GOT3 (cell line): ENCODE measurements at places on chromosomes 13 and 19.

- DNase-seq = no peak
Observed at GRCh38 chr19:43574424-43575155, 737 bp downstream of the XRCC1 start.

DNA sequence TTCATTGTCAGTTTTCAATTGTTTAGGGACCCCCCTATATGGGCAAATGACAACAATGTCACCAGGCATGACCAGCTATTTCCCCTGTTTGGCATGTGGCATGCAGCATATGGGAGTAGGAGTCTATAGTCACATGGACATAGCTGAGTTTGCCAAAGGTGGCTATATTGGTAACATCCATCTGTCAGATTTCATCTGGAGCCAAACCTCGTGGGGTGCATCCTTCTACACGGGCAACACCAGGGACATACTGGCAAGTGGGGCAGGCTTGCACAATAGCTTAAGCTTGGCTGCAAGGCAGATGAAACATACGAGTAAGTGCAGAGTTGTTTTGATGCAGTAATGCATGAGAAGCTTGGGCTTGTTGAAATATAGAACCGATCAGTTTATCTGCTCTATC, 24.5 kb upstream of the ZNF816 start:
- no peak for DNase-seq

GRCh38 chr13:78759704-78760103, 100.7 kb upstream of the OBI1 start:
- no peak for DNase-seq

- no peak for DNase-seq
Observed at GRCh38 chr19:7685546-7686445, 5.2 kb downstream of the TRAPPC5 start.

DNA sequence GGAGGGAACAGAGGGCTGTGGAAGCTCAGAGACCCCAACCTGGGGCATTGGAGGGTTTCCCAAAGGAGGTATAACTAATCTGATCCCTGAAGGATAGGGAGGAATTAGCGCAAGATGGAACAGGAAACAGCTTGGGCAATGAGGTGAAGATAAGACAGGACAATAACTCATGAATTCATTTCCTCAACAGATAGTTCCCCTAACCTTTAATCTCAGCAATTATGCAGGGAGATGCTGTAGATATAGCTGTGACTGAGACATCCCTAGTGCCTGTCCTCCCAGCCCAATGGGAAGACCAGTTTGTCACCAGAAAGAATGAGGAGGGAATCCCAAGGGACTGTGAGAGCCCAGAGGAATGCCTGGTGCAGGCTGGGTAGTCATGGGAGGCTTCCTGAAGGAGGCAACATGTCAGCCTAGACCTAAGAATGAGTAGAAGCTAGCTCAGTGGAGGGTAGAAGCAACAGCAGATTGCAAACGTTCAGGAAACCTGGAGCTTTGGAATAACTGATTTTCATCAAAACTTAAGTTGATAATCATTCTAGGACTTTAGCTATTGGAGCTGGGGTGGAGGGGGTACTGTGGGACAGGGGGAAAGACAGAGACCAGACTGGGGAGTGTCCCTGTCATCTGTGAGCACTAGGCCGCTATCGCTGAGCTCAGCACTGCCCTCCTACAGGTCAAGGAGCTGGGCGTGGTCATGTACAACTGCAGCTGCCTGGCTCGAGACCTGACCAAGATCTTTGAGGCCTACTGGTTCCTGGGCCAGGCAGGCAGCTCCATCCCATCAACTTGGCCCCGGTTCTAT, 18.8 kb downstream of the HIPK4 start:
- no peak for DNase-seq

DNA sequence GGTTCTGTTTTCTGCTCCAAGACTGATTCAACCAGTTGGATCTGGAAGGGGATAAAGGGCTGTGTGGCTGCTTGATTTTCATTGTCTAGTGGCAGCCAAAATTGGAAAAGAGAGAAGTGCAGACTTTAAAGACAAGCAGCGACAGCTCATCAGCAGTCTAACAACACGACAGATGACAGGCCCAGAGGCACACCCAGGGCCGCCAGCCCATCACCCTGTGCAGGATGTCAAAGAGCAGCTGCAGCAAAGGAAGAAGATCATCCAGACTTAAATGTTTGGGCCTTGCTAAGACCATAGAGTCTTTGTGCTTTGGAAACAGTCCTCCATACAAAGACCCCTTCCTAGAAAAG, 421.0 kb upstream of the KLF12 start:
- DNase-seq = no peak

- no peak for DNase-seq
Observed at GRCh38 chr19:23071147-23071511, 45.7 kb upstream of the ZNF730 start.

GRCh38 chr13:95704510-95704909, 27.6 kb downstream of the DNAJC3 start:
- DNase-seq = no peak

DNA sequence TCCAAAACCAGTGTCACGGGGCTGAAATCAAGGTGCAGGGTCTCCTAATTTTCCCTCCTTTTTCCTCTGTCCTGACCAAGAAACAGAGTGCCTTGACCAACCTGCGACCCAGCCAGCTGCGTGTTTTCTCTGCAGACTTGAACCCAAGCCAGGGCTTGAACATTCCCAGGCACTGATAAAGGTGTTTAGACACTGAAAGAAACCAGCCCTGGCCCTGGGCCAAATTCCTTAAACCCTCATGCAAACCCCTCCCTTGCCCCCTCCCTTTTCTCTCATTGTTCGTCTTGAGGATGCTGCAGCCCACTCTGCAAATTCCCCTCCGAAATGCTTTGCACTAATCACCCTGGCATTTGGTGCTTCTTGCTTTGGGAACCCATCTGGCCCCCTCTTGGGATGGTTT, 9.5 kb upstream of the FFAR2 start:
- DNase-seq = no peak

GRCh38 chr19:11179716-11180297, 17.5 kb downstream of the KANK2 start:
- DNase-seq = no peak

DNA sequence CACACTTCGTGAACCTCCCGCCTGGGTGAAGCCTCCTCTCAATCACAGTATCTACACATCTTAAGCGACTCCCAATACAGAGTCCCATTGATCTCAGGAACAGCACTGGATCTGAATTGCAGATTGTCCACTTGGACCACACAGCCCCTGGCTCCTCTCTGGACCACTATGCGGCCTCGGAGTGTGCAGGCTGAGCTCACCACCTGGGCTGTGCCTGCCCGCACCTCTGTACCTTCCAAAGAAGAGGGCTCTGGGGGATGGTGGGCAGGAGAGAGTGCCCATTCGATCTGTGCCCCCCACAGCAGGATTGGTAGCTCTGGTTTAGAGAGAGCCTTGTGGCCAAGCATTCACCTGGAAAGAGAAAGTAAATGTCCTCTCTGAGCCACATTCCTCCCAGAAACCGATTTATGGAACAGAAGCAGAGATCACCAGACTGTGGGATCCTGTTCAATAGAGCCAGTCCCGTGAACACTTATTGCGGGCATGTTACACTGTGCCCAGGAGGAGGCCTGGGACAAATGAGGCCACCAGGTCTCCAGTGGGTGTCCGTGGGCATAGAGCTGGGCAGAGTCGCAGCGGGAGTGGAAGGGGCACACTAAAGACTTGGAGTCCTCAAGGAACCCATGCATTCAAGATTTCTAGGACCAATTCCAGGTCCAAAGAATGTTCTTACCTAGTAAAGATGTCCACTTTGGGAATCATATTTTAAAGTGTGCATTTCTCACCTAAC, 141.6 kb upstream of the SOX1 start:
- no peak for DNase-seq

- no peak for DNase-seq
Observed at GRCh38 chr13:44382635-44383145, 9.1 kb downstream of the SERP2 start.

DNA sequence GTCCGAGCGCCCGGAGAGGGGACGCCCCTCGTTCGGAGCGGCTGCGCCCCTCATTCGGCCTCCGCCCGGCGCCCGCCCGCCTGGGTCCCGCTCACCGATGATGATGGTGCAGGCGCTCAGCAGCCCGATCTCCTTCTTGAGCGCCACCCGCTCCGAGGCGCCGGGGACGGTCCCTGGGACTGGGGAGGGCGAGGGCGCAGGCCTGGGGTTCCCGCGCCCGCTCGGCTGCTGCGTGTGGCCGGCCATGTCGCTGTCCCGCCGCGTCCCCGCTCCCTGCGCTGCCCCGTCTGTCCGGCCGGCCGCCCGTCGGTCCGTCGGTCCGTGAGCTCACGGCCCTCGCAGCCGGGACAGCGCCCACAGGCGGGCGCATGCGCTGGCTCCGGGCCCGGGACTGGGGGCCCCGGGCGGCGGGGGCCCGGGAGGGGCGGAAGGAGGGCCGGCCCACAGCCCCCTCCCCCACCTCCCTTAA, at the start of gene SLC7A10:
Gene SLC7A10, minus strand, starts transcription at position 393 of the 469 bp plus-strand sequence. Its CDS starts 147 bp downstream, at position 246.
- DNase-seq = no peak

- DNase-seq = no peak
Observed at GRCh38 chr13:112347986-112348385, 28.2 kb upstream of the SPACA7 start.

DNA sequence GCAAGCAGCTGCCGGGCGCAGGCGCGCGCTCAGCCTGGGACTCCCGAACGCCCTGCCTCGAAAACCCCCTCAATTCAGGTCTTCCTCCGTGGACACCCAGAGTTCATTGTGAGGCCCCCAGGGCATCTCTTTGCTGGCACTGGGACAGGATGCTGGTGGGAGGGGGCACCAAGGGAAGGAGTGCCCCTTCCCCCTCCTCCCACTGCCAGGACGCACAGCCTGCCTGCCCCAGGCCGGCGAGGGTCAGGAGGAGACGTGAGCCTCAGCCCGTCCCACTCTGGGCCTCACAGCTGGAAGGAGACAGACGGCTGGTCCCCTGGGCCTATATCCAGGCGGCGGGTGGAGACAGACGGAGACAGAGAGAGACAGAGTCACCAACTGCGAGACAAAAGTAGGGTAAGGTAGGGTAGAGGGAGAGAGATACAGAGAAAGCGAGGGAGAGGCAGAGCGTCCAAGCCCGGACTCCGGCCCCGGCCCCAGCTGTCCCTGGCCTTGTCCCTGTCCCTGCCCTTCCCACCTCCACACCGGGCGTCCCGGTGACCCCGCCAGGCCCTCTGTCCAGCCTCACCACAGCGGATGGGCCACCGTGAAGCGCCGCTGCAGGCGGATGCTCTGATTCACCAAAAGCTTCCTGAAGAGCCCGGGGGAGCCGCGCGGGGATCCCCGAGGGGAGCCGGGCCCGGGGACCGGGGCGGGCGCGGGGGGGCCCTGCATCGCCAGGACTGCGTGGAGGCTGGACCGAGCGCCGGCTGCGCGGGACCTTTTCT, at the start of gene PDE4C:
Gene PDE4C, minus strand, starts transcription at position 737 of the 767 bp plus-strand sequence. Its CDS starts 23 bp downstream, at position 714.
- DNase-seq = no peak

DNA sequence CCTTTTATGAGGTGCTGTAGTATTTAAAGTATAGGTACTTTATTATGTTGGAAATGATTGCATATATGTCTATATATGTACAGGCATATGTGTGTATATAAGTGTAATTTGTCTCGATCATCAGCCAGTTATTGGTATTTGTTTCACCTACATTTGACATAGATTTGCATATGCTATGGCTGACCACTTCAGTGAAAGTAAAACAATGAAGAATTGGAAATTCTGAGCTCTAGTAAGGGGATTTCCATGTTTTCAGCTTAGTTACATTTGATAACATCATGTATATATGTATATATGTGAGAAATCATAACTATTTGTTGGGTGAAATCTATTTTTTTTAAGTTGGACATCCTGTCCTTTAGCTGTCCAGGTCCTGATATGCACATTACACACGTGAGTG, 1303.9 kb downstream of the EFNB2 start:
- DNase-seq = no peak

DNA sequence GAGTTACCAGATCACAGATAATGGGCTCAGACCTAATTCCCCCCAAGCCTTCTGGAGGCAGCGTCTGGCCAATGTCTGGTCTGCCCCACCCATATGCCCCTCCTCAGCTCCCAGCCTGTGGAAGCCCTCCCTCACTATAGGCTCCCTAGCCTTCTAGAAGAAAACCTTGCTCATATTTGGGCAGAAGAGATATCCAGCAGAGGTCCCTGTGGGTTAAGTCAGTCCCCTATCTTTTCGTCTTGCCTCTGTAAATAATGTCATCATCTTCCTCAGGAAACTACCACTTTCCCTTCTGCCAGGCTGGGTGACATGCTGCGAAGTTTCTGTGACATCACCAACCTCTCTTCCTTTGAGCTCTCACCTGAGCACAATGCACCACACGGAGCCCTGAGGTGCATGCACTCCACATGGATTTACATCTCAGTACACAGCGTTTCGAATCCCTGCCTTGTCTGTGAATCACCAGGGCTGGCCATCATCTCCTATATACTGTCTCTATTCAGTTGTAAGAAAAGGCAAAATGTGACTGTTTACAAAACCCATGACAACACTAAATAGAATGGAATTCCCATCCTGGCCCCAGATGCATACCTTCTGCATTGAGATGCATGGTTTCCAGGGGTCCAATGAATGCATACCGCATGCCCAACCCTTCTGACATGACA, 112.8 kb downstream of the CRYL1 start:
- no peak for DNase-seq

DNA sequence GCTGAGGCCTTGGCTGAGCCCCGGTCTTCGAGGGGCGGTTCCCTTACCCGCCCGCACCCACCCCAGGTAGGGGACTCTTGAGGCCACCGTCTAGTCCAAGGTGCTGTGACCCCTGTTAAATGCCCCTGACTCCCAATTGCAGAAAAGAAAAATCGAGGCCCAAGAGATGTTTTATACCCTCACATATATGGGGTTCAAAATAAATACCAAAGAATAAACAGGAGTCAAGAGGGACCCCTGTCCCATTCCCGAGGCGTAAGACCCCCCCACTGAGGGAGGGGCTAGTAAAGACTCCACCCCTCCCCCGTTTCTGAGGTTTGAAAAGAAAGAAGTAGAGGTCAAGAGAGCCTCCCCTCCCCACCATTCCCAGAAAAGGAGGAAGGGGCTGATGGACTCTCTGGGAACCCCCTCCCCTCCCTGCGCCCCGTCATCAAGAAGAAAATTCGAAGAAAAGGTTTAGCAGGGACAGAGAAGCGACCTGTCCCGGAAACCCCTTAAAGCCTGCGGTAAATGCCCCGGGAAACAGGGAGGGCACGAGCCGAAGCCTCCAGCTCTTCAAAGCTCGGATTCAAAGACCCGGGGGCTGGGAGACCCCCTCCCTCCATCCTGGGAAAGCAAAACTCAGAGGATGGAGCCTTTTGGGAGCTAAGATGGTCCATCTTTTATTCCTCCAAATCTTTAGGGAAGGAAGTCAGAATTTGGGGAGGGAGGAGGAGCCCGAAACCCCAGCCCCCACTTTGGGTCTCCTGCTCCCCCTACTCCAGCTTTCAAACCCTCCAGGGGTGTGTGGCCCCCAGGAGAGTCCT, 755 bp upstream of the RAB3A start:
- DNase-seq = no peak

- DNase-seq = no peak
Observed at GRCh38 chr13:27289011-27289665, 18.5 kb downstream of the RASL11A start.
